ENCODE measurements at places on chromosomes 2 and 18. TPM values are rescaled to one million over a fixed set of nuclear protein-coding genes. Genes with fewer than 3 reads are reported as not detected.

C2orf66 gene
- polyA plus RNA-seq, result not detected

REG1B gene
- not detected for polyA plus RNA-seq

OR6B2 gene
- not detected for polyA plus RNA-seq

- no peak for DNase-seq
- no peaks in the 10 kb centered on the region for H3K4me1 ChIP-seq
- H3K36me3 ChIP-seq, result no peaks in the 10 kb centered on the region
- no peak overlapping the region for H3K27ac ChIP-seq
- H3K4me3 ChIP-seq, result no peak overlapping the region
- no peaks in the 10 kb centered on the region for H3K27me3 ChIP-seq
Observed at GRCh38 chr2:207223051-207223450, 57.3 kb upstream of the KLF7 start.

- no peak overlapping the region for H3K4me3 ChIP-seq
- H3K27ac ChIP-seq, result no peak overlapping the region
- H3K36me3 ChIP-seq, result no peaks in the 10 kb centered on the region
- H3K4me1 ChIP-seq, result peaks cover 17% of the 10 kb centered on the region
- DNase-seq, result no peak
Observed at GRCh38 chr2:28747714-28748113, 3.9 kb upstream of the PPP1CB start.

Data from K562 (cell line).